ENCODE measurements at places on chromosomes 11 and 22.

GRCh38 chr11:64728757-64729365 is 5.9 kb upstream of the NRXN2 start:
- DNase-seq, result no peak

DNA sequence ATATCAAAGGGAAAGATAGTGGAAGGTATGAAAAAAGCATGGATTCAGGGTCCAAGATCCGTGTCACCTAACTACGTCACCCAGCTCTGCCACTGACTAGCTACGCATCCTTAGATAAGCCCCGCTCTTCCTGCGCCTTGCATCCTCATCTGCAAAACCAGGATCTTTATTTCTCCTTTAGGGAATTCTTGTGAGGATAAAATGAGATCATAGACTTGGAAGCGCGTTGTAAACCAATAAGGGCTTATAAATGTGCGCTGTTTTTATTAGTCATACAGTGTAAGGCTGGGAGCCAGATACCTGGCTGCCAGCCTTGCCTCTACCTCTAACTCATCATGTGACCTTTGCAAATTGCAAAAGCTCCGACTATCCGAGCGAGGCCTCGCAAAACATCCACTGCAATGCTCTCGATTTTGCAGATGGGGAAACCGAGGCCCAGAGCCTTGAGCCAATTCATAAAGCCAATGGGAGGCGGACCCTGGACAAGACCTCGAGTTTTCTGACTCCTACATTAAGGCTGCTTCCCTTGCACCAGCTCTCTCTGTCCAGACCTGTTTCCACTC is 753 bp downstream of the PRPF19 start:
- DNase-seq, result no peak

- DNase-seq, result no peak
Observed at GRCh38 chr11:69877235-69877634, 58.0 kb upstream of the FGF3 start.

DNA sequence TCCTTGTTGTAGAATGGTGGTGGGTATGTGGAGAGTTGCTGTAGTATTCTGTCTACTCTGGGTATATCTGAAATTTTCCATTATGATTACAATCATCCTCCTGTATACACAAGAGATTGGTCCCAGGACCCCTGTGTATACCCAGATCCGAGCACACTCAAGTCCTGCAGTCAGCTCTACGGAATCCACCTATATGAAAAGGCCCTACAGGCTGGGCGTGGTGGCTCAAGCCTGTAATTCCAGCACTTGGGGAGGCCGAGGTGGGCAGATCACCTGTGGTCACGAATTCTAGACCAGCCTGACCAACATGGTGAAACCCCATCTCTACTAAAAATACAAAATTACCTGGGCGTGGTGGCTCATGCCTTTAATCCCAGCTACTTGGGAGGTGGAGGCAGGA is 17.2 kb downstream of the PARVA start:
- DNase-seq, result no peak

DNA sequence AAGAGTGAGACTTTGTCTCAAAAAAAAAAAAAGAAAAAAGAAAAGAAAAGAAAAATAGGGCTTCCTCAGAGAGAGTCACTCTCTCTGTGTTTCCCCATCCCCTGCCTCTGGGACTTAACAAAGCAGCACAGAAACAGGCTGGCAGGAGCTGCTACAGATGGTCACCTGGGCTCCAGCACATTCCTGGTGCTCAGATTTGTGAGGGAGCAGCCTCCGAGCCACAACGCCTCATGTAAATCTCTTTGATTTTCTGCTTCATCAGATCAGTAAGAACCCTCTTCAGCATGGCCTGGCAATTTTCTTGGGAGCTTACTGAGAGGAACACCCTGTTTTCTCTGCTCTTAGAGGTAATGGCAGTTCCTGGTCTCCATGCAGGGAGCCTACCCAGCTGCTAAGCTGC is 15.2 kb upstream of the LDHA start:
- no peak for DNase-seq

DNA sequence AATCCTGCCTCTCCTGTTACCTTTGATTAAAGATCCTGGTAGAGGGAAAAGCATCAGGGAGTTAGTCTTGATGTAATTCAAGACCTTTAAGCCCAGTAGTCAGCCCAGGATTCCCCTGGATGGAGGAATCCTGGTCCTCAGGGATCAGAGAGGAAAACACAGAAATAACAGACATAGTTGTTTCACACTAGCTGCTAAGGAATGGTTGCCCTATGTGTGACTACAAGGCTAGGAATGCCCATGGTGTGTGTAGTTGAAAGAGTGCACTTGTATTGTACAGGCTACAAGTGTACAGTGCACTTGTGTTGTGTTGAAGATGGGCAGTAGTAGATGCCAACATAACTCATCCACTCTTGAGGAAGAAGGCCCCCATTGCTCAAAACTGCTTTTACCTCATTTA is 226.8 kb downstream of the AASDHPPT start:
- DNase-seq, result no peak

- DNase-seq, result no peak
Observed at GRCh38 chr11:17352950-17353820, 1.6 kb downstream of the NCR3LG1 start.

GRCh38 chr11:48044577-48044976 is 64.2 kb downstream of the PTPRJ start:
- DNase-seq, result no peak

DNA sequence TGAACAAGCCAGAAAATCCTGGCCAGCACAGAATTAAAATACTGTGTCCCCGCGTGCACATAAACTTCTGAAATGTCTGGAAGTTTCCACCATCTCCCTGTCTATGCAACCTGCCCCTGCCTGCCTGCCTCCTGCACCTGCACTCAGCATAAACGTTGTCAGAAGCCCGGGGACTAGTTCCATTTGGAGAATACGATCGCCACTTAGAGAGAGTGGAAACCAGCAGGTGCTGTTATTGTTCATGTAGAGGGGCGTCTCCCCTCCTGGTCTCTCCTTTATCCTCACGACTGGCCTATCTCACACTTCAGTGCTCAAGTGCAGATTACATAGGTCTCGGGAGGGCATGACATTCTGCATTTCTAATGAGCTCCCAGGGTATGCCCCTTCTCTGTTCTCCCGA is 35.6 kb downstream of the MPPED1 start:
- DNase-seq, result no peak

DNA sequence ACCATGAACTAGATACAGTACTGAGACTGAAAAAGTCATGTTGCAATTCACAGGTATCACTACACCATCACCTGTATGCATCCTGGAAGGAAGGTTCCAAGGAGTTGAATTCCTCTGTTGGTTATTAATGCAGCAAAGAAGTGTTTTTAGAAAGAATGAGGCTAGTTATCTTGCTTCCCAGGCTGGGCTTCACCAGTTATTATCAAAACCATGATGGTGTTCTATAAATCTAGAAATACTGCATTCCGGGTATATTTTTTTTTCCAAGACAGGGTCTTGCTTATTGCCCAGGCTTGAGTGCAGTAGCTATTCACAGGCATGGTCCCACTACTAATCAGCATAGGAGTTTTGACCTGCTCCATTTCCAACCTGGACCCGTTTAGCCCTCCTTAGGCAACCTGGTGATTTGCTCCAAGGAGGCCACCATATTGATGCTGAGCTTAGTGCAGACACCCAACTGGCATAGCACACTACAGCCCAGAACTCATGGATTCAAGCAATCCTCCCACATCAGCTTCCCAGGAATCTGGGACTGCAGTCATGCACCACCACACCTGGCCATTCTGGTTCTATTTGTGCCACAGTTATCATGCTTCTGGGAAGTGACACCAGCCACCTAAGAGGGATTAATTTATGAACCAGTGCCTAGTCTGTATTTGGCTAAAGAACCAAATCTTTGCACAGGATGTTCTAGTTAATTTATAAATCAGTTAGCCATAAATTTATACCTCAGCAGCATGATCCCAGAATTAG is 1.6 kb upstream of the MPEG1 start:
- DNase-seq, result no peak

GRCh38 chr11:126186025-126186698 is 25.3 kb downstream of the RPUSD4 start:
- no peak for DNase-seq

GRCh38 chr11:87141322-87141721 is 103.6 kb downstream of the TMEM135 start:
- DNase-seq, result no peak

- no peak for DNase-seq
Observed at GRCh38 chr11:27418356-27418755, 54.2 kb downstream of the LGR4 start.

GRCh38 chr11:70341881-70342429 is 56.4 kb upstream of the CTTN start:
- no peak for DNase-seq

DNA sequence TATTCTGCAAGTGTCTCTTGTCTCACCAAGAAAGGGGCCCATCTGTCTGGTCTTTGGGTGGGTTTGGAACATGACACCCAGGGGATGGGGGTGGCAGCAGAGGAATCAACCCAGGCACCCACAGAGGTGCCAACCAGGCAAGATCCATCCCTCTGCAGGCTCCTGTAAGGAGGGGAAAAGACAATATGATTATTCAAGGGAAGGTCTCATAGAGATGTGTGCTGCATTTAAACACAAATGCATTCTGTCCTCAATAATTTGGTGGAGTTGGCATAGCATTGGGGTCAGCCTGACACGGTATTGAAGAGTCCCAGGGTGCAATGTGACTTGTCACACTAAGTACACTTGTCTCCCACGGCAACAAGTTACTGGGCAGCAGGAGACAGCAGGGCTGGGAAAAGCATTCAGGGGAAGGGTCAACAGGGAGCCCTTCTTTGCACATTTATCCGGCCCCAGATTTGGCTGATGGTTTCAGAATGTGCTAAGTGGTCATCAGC is 33.1 kb upstream of the SPON1 start:
- no peak for DNase-seq

DNA sequence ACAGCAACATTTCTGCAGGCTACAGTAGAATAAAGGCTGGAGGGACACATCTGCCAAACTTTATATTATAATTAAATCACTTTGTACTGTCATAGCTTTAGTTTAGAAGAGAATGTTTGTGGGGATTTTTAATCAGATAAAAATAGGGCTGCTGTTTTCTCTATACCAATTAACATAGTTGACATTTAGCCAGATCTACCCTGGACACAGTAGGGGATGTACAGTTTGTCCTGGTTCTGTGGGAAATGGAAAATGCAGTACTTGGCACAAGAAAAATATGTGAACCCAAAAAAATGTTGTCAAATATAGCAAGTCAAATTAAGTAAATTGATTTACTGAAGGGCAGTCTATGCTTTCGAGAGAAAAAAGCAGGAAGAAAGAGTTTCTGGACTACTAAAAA is 20.8 kb upstream of the PICALM start:
- no peak for DNase-seq

DNA sequence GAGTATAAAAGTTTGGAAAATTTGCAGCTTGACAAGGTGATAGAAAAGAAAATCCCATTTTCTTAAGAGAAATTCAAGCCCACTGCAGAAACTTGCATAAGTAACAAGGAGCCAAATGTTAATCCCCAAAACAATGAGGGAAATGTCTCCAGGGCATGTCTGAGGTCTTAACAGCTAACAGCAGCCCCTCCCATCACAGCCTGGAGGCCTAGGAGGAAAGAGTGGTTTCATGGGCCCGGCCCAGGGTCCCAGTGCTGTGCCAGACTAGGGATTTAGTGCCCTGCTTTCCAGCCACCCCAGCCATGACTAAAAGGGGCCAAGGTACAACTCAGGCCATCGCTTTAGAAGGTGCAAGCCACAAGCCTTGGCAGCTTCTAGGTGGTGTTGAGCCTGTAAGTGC is 123.7 kb upstream of the TRPC6 start:
- DNase-seq, result no peak

DNA sequence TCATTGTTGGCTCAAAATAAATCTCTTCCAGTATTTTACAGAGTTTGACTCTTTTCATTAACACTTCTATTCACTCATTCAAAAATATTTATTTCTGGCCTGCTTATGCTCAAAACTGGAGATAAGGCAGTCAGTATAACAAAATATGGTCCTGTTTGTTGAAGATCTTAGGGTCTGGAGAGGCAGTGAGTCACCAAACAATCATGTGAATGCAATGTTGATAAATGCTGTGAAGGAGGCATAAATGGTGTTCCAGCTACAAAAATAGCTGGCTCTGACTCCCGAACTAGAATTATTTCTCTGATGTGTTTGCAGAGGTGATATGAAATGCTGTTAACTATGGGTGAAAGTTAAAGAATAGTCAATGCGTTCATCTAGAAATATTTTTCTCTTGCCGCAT is 390.6 kb downstream of the AASDHPPT start:
- DNase-seq, result no peak

GRCh38 chr11:57475191-57475590 is 14.9 kb downstream of the RTN4RL2 start:
- DNase-seq, result no peak

DNA sequence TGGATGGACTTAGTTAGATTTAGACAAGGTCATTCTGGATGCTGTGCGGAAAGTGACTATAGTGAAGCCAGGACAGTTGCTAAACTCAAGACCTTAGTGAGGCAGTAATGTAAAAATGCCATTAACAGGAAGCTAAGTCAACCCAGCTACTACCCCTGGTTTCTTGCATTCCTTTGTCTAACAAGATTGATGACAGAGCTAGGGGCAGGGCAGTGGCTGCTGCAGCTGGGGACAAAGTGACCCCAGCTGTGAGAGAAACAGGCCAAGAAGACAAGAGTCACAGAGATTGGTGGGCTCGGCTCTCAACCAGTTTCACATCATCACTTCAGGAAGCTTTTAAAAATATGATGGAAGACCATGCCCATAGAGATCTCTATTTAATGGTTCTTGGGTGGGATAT is 110.4 kb upstream of the POU2AF2 start:
- no peak for DNase-seq

DNA sequence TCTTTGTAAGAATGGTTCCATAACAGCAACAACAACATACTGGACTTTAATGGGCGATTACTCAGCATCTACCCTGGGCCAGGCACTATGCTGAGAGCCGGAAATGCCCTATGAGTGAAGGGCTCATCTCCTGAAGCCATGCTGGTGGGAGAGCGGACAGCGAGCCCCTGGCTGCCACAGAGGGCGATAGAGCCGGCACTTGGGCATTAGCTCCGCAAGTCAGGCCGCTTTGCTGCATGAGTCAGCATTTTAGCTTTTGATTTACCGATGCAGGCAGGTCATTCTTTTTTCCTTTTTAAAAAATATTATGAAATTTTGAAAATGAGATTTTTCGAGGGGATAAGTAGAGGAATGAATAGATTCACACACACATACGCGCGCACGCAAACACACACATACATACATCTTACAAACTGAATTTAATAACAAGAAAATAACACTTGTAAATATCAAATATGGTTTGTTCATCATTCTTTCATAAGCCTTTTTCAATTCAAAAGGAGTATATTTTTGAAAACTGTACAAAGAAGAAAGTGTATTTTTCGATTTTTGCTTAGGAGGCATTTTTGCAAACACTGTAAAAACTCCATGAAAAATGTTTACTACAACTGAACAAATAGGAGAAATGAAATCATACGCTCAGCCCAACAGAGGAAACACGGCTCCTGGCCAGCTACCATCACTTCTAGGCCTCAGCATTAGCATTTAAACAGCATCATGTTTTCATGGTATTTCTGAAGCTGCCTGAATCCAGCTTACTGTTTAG is 667.3 kb downstream of the OPCML start:
- DNase-seq, result no peak

GRCh38 chr22:45102896-45103420 is 60.8 kb upstream of the NUP50 start:
- DNase-seq, result no peak

- no peak for DNase-seq
Observed at GRCh38 chr22:25334162-25334490, 114.7 kb downstream of the CRYBB2 start.

GRCh38 chr11:15586741-15587473 is 472.2 kb downstream of the INSC start:
- no peak for DNase-seq
